ENCODE measurements at places on chromosomes 16 and 17. TPM values are rescaled to one million over a fixed set of nuclear protein-coding genes. Genes with fewer than 3 reads are reported as not detected.

Gene ANKRD11
- 58.1 TPM for total RNA-seq

Gene SOX15
- total RNA-seq, result 0.07 TPM

Gene MYH2
- not detected for total RNA-seq

Gene CDRT15
- not detected for total RNA-seq

Gene KRT17
- 3.8 TPM for total RNA-seq

Gene RASL10B
- 0.20 TPM for total RNA-seq

Gene ITGB3
- 96.8 TPM for total RNA-seq

Gene ELP5
- 42.3 TPM for total RNA-seq

Gene KRT20
- total RNA-seq, result not detected

Gene SEPTIN12
- total RNA-seq, result not detected

Gene AATF
- 32.5 TPM for total RNA-seq

Gene RNFT1
- 29.6 TPM for total RNA-seq

Gene CD300C
- not detected for total RNA-seq

Gene LPO
- not detected for total RNA-seq

DNA sequence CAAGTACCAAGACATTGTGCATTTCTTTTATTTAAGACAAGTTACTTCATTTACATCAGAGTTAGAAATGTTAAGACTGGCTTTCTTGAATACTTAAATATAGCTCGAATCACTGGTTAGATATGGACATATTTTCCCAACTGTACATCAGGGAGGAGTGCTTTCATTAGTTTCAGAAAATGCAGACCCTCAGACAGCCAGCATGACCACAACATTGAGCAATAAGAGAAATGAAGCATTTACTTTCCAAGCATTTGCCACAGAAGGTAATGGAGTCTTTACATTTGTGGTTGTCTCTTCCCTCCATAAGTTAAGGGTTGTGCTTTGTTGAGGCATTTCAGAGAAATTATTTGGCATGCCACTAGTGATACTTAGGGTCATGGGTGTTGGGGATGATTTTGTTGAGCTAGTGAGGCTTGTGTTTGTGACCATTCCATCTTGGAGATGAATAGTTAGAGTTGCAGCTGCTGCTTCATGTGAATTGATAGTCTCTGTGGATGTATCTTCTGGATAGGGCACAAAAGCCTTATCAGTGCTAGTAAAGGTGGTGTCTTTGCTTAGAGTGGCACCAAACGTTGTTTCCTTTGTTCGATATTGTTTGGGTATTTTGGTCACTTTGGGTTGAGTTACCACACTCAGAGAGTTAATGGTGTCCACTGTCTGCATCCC is 2.1 kb downstream of the OMG start:
- DNase-seq, result no peak

- DNase-seq, result peak; percentile 30
These were observed 46.3 kb downstream of the PRKCA start for GRCh38 chr17:66348584-66349165.

DNA sequence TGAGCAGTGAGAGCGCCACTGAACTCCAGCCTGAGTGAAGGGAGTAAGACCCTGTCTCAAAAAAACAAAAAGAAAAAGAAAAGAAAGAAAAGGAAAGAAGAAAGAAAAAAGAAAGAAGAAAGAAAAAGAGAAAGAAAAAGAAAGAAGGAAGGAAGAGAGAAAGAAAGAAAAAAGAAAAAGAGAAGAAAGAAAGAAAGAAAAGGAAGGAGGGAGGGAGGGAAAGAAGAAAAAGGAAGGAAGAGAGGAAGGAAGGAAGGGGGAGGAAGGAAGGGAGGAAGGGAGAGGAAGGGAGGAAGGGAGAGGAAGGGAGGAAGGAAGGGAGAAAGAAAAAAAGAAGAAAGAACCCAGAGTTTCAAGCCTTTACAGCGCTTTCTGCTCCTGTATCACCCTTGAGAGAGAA is 19.1 kb downstream of the GINS3 start:
- no peak for DNase-seq

GRCh38 chr16:57504001-57504400 is 17.7 kb upstream of the DOK4 start:
- DNase-seq, result no peak

DNA sequence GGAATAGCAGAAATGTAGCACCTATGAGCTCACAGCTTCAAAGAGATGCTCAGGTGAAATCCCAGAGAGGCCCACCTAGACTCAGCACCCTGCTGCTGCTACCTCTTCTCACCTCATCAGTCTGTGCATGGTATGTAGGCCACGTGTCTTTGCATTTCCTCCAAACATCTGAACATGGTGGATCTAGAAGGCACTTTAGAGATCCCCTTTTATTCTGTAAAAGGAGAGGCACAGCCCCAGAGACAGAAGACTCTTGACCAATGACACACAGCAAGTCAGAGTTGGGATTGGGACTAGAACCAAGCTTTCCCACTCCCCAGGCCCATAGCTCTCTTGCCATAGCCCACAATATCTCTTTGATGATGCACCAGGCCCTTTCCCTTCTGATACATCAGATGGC is 19.4 kb upstream of the NKD1 start:
- DNase-seq, result no peak

GRCh38 chr17:82872591-82873520 is 33.0 kb upstream of the ZNF750 start:
- DNase-seq, result no peak

DNA sequence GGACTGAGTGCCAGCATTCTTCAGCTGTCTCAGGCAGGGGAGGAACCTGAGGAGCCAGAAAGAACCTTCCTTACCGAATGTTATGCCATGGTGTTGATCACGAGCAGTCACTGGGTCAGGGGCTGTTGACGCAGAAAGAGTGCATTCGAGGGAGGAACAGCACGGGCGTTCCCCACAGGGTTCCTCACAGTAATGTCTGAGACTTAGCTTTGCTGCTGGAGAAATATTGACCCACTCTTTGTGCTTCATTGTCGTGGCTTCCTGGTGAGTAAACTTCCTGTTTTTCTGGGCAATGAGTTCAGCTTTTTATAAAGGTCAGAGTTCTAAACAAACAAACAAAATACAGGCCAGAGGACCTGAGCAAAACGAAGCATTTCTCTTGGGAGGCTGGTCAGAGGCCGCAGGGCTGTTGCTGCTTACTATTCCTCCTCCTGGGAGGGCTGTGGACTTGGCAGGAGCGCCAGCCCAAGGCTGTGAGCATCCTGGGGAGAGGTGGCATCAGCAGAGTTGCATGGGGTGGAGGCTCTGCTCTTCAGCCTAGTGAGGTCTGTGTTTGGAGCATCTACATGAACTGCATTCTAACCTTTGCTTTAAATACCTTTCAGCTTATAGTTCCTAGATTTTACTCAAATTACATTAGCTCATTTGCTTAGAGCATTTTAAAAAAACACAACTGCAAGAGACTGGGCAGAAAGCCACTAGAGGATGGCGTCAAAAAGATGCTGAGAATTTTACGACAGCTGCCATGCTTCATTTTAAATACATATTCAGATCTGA is 143.1 kb upstream of the CACNG5 start:
- peak; percentile 75 for DNase-seq

GRCh38 chr16:81349608-81350305 is 35.0 kb downstream of the GAN start:
- DNase-seq, result no peak

DNA sequence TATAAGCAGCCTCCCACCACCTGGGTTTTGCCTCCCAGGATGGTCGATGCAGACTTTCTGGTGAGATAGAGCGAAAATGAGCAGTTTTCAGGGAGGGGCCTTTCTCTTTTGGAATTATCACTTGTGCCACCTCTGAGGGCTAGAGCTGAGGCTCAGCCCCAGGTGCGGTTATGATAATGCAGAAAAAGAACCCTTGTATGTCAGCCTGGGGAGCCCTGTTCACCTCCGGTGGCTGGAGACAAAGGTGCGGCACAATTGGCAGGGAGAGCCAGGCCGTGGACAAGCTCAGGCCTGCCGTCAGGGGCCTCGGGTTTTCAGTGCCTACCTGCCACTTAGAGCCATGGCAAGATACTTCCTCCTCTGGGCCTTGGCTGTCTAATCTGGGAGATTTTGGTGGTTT is 4.4 kb downstream of the SCPEP1 start:
- no peak for DNase-seq

DNA sequence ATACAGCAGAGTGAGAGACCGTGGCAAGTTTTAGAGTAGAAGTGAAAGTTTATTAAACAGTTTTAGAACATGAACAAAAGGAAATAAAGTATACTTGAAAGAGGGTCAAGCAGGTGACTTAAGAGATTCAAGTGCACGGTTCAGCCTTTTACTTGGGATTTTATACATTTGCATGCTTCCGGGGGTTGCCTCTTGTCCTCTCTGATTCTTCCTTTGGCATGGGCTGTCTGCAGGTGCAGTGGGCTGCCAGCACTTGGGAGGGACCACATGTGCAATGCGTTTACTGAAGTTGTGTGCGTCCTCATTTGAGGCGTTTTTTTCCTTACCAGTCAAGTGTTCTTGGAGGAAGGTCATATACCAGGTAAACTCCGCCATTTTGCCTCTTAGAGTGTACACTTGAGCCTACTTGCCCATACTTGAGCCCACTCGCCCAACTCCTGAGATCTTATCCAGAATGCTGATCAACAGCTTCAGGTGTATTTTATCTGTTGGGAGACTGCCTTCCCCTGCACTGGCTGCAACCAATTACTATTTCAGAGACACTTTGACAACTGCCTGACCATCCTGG is 195.2 kb downstream of the IRX5 start:
- DNase-seq, result no peak

- DNase-seq, result no peak
These were observed 14.9 kb downstream of the ADGRG1 start for GRCh38 chr16:57643147-57643874.

DNA sequence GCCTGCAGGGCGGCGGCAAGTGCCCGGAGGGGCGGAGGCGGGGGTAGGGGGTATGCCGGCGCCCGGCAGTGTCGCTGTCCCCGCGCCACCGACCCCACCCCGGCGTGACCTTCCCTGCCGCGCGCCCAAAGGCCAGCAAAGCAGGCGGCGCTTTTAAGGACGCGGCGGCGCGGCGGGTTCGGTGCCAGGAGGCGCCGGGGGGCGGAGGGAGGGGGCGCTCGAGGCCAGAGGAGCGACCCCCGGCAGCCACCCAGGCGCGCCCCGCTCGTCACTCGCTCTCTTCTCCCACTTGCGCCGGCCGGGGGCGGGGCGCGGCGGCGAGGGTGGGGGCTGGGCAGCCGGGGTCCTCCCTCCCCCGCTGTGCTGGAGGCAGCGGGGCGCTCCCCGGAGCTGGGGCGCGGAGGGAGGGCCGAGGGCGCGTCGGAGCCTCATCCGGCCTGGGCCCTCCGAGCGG is 8.6 kb upstream of the BAHCC1 start:
- DNase-seq, result no peak

DNA sequence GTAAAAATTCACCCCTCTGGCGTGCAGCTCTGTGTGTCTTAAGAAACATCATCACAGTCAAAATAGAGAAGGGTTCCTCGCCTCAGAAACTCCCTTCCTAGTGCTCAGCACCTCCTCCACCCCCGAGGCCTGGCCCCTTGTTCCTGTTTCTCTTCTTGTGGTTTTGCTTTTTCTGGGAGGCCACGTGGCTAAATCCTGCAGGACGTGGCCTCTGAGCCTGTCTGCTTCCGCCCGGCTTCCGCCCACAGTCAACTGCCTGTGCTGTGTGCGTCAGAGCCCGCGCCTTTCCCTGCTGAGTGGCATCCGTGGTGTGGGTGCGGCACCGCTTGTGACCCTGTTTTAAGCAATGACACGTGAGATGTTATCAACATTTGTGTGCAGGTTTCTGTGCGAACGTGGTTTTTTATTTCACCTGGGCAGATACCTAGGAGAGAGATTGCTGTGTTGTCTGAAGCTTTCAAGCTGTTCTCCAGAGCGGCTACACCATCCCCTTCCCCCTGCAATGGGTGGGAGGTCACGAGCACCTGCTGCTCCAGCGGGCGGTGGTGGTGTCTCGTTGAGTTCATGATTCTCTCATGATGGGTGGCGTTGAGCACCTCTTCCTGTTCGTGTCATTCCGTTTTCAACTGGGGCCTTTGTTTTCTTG is 21.7 kb downstream of the ACSF3 start:
- no peak for DNase-seq

GRCh38 chr16:89060207-89060794 is 33.4 kb upstream of the ACSF3 start:
- DNase-seq, result no peak

DNA sequence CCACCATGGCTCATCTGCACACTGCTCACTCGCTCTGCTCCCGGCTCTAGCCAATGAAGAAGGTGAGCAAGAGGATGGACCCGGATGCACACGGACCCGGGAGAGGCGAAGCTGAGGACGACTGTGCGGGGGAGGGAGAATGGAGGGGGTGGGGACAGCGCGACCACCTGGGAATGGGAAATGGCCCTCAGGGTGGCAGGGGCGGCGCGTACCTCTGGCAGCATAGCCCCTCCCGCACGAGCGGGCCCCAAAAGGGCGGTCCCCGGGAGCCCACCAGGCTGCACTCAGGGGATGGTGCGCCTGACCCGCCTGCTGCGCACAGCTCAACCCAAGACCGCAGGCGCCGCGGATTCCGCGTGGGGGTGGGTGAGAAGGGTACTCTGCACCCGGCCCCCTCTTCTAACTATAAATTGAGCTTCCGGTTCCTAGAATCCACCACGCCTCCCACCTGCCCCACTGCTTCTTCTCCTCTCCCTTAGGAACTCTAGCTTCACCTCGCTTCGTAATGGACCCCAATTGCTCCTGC is 6.1 kb downstream of the MT1H start:
- DNase-seq, result no peak

GRCh38 chr17:75263055-75263454 is 1.4 kb downstream of the MRPS7 start:
- no peak for DNase-seq

DNA sequence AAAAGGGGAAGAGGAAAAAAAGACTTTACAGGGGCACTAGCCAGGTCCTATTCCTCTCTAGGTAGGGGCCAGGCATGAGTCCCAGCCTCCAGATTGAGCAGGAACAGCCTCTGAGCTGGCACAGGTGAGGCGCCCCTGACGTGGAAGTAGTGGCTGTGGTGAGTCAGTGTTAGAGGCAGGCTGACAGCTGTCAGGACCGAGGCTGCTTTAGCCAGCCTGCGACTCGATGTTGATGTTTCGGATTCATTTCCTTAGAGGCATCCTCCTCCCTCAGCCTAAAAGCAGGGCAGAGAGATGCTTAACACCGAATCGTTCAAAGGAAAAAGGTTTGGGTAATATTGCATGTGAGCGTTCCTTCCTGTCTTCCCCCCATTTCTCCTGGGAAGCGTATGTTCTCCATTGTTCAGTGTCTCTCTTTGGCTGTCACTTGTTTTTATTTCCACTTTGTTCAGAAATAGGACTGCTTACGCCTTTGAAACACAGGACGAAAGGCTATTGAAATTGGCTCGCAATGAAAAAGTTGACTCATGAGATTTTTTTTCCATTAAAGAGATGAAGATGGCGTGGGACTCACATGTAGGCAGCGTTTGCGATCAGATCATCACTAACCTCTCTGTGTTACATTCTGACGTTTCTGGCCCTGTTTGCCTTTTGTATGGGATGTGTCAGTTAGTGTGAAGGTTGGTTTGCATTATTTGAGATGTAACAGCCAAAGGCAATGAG is 1.3 kb downstream of the KIAA0513 start:
- no peak for DNase-seq
